ENCODE measurements at places on chromosomes 1 and 21.

DNA sequence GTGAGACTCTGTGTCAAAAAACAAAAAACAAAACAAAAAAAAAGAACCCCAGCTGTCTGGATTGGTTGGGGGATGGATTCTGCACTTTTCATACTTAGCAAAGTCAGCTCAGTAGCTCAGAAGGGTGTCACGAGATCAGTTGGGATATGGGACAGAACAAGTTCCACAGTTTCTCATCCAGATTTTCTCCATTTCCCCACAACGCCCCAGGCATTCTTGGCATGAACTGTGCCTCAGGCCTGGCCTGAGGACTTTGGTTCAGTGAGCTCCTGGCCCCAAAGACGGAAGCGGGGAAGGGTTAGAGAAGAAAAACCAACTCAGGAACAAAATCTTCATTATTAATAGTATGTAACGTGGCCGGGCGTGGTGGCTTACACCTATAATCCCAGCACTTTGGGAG lies 1.9 kb downstream of the AKR7A2 start:
- no peak for DNase-seq

DNA sequence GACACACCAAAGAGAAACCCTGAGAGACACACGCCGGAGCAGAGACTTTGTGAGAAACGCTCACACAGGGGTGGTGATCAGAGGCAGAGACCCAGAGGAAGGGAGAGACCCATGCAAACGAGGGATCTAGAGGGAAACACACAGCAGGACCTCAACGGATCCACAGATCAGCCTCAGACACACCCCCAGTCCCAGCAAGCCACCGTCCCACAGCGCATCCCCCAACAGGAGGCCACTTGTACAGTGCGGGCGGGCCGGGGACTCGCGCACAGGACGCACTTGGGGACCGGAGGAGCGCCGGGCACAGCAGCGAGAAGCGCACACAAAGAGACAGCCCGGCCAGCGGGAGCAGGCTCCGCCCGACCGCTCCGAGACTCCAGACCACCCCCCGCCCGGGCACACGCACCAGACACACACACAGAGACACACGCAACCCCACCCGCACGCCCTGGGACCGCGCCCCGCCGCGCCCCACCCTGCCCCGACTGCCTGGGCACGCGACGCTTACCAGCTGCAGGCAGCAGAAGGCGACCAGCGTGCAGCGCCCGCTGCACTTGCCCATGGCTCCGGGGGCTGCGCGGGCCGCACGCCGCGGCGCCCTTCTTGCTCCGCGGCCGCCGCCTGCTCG lies 587 bp downstream of the NKAIN1 start:
- peak; percentile 13 for DNase-seq

GRCh38 chr1:199226163-199226562 lies 587.3 kb downstream of the PTPRC start:
- DNase-seq, result no peak

GRCh38 chr1:185008838-185009237 lies 34.5 kb upstream of the NIBAN1 start:
- DNase-seq, result no peak
